ENCODE measurements at places on chromosomes 3 and 15.

GRCh38 chr15:84731774-84732173, 15.8 kb upstream of the SEC11A start:
- no peaks in the 10 kb centered on the region for H3K36me3 ChIP-seq
- no peak overlapping the region for H3K4me3 ChIP-seq
- H3K27me3 ChIP-seq: no peaks in the 10 kb centered on the region

- H3K27me3 ChIP-seq: peaks cover 21% of the 10 kb centered on the region
- DNase-seq: no peak
- H3K4me1 ChIP-seq: peaks cover 13% of the 10 kb centered on the region
- H3K4me3 ChIP-seq: no peak overlapping the region
- H3K36me3 ChIP-seq: no peaks in the 10 kb centered on the region
Observed at GRCh38 chr3:133927540-133928066, 31.9 kb upstream of the RAB6B start.

- no peak overlapping the region for H3K4me3 ChIP-seq
- H3K27ac ChIP-seq: no peak overlapping the region
- no peak for DNase-seq
- H3K4me1 ChIP-seq: no peaks in the 10 kb centered on the region
- H3K36me3 ChIP-seq: no peaks in the 10 kb centered on the region
Observed at GRCh38 chr3:15477951-15478639, 43.4 kb downstream of the COLQ start.

GRCh38 chr3:100844063-100844936, 135.0 kb downstream of the TFG start:
- peak overlapping the region; percentile 25 for H3K4me3 ChIP-seq
- H3K36me3 ChIP-seq: no peaks in the 10 kb centered on the region
- H3K27ac ChIP-seq: no peak overlapping the region
- H3K27me3 ChIP-seq: no peaks in the 10 kb centered on the region

GRCh38 chr3:172084871-172085556, 45.6 kb downstream of the FNDC3B start:
- H3K36me3 ChIP-seq: peaks cover 10% of the 10 kb centered on the region
- no peaks in the 10 kb centered on the region for H3K27me3 ChIP-seq
- no peak overlapping the region for H3K27ac ChIP-seq

GRCh38 chr3:126321490-126321889, 35.7 kb downstream of the KLF15 start:
- H3K27me3 ChIP-seq: peaks cover 15% of the 10 kb centered on the region
- no peak overlapping the region for H3K27ac ChIP-seq
- DNase-seq: no peak
- no peak overlapping the region for H3K4me3 ChIP-seq
- no peaks in the 10 kb centered on the region for H3K36me3 ChIP-seq

DNA sequence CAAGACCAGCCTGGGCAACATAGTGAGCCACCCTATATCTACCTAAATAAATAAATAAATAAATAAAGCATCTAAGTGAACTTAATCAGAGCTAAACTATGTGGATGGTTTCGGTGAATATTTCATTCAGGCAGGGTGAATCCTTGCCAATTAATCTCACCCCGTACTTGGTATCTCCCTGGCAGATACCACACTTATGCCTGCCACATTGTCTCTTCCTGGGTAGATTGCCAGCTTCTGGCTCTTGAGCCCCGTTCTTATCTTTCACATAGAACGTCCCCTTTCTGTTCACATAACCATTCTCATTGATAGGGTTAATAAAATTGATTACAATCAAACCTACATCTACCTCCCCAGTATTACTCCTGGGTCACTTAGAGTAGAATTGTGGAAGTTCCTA, 7.0 kb downstream of the SNAP23 start:
- H3K4me1 ChIP-seq: no peaks in the 10 kb centered on the region
- no peaks in the 10 kb centered on the region for H3K27me3 ChIP-seq
- no peak overlapping the region for H3K4me3 ChIP-seq

DNA sequence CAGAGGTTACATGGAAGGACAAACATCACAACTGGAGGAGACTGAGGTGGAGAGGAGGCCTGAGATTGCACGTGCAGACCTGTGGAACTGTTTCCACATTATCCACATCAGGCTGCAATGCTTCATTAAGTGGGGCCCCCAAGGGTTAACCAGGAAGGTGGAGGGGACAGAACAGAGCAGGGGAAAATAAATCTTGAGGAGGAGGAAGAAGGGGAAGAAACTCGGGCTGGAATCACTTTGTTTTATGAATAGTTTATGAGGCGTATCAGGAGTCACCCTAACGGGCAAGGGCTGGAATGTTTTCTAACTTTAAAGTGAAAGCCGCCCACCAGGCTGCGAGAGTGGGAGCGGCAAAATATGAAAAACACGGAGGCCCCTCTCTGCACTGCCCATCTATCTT, 154.9 kb downstream of the WNT5A start:
- H3K36me3 ChIP-seq: no peaks in the 10 kb centered on the region
- H3K4me3 ChIP-seq: no peak overlapping the region
- DNase-seq: no peak
- no peaks in the 10 kb centered on the region for H3K27me3 ChIP-seq
- peaks cover 29% of the 10 kb centered on the region for H3K4me1 ChIP-seq
- no peak overlapping the region for H3K27ac ChIP-seq

DNA sequence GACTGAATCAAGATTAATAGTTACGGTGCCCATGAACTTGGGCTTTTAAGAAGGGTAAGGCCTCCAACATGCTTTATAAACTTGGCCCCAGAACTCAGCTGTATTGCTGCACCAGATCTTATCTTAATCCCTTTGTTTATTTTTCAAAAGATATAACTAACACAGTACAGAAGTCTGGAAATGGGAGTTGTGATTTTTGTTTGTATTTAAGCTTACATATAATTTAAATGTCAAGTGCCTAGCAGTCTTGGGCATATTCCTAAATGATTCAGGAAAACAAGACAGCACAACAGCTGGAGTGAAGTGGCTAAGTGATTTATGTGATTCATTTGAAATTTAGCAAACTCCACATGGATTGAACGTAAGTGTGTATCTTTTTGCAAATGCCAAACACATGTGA, 56.2 kb downstream of the NBEAL2 start:
- H3K4me1 ChIP-seq: no peaks in the 10 kb centered on the region
- H3K4me3 ChIP-seq: no peak overlapping the region
- DNase-seq: no peak
- H3K27ac ChIP-seq: no peak overlapping the region
- H3K27me3 ChIP-seq: no peaks in the 10 kb centered on the region
- H3K36me3 ChIP-seq: peaks cover 74% of the 10 kb centered on the region

GRCh38 chr3:5047764-5048419, 68.7 kb downstream of the BHLHE40 start:
- H3K36me3 ChIP-seq: no peaks in the 10 kb centered on the region
- no peaks in the 10 kb centered on the region for H3K4me1 ChIP-seq
- H3K27ac ChIP-seq: no peak overlapping the region
- no peaks in the 10 kb centered on the region for H3K27me3 ChIP-seq
- no peak overlapping the region for H3K4me3 ChIP-seq

GRCh38 chr15:47972738-47973137, 148.1 kb upstream of the SLC24A5 start:
- no peak overlapping the region for H3K27ac ChIP-seq

GRCh38 chr3:142857056-142857455, 31.8 kb downstream of the PCOLCE2 start:
- H3K27me3 ChIP-seq: no peaks in the 10 kb centered on the region
- peak; percentile 66 for DNase-seq
- H3K4me3 ChIP-seq: no peak overlapping the region
- no peak overlapping the region for H3K27ac ChIP-seq
- no peaks in the 10 kb centered on the region for H3K36me3 ChIP-seq

- no peaks in the 10 kb centered on the region for H3K4me1 ChIP-seq
- no peaks in the 10 kb centered on the region for H3K27me3 ChIP-seq
- no peaks in the 10 kb centered on the region for H3K36me3 ChIP-seq
- DNase-seq: no peak
- H3K4me3 ChIP-seq: no peak overlapping the region
Observed at GRCh38 chr15:93246266-93247242, 157.5 kb upstream of the RGMA start.

- DNase-seq: no peak
- H3K27me3 ChIP-seq: no peaks in the 10 kb centered on the region
- H3K4me3 ChIP-seq: peak overlapping the region; percentile 95
Observed at GRCh38 chr3:108092501-108092900, 1.7 kb upstream of the CD47 start.

- peaks cover 9% of the 10 kb centered on the region for H3K4me1 ChIP-seq
- no peaks in the 10 kb centered on the region for H3K36me3 ChIP-seq
- no peak overlapping the region for H3K4me3 ChIP-seq
- peak; percentile 49 for DNase-seq
Observed at GRCh38 chr3:25856902-25857518, 67.1 kb downstream of the OXSM start.

DNA sequence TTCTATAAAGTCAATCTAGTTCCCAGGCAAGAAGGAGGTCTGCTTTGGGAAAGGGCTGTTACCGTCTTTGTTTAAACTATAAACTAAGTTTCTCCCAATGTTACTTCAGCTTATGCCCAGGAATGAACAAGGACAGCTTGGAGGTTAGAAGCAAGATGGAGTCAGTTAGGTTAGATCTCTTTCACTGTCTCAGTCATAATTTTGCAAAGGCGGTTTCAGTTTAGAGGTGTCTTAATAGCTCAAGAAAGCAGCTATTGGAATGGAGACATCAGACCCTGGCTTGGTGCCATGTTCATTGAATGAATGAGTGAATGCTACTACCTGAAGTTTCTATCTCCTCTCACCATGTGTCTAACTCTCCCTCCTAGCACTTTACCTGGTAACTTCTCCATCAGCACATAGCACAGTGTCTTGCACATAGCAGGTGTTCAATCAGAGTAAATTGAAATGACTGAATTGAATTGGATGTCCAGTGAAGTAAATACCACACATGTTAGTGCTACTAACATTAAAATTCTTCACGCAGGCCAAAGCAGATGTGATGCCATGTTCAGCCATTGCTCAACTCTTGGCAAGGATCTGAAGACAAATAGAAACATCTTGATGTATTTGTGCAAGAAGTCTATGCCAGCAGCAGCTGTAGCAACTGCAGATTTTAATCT, 28.2 kb downstream of the CLEC3B start:
- peak overlapping the region; percentile 5 for H3K4me3 ChIP-seq
- peaks cover 7% of the 10 kb centered on the region for H3K27me3 ChIP-seq
- DNase-seq: peak; percentile 96
- H3K4me1 ChIP-seq: peaks cover 49% of the 10 kb centered on the region
- peak overlapping the region; percentile 43 for H3K27ac ChIP-seq
- H3K36me3 ChIP-seq: no peaks in the 10 kb centered on the region

DNA sequence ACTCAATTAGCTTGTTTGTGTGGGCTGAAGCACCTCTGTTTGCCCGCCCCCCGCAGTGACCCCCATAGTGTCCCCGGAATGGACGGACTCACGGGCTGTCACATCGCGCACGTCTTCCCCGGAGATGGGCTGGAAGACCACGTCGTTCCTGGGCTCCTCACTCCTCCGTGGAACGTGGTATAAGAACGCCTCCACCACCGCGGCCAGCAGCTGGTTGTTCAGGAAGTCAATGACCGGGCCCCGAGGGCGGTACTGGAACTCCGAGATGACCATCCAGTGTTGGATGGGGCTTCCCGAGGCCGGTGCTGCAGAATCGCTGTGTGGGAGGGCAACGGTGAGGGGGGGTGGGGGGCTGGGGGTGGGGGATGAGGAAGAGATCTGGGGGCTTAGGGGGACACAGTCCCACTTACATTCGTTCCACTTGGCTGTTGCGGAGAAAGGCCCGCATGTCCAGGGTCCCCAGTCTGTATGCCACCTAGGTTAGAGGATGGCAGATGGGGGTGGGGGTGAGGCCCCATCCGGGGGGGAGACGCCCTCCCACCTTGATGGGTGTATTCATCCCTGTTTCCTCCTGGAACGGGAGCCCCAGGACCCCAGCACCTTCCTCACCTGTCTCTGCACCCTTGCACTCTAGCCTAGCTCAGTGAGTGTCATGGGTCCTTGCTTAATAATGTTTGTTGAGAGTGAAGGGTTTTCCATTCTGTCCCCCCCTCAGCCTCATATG, 30.2 kb downstream of the MUC20 start:
- H3K4me1 ChIP-seq: no peaks in the 10 kb centered on the region
- peaks cover 15% of the 10 kb centered on the region for H3K27me3 ChIP-seq
- H3K4me3 ChIP-seq: no peak overlapping the region

DNA sequence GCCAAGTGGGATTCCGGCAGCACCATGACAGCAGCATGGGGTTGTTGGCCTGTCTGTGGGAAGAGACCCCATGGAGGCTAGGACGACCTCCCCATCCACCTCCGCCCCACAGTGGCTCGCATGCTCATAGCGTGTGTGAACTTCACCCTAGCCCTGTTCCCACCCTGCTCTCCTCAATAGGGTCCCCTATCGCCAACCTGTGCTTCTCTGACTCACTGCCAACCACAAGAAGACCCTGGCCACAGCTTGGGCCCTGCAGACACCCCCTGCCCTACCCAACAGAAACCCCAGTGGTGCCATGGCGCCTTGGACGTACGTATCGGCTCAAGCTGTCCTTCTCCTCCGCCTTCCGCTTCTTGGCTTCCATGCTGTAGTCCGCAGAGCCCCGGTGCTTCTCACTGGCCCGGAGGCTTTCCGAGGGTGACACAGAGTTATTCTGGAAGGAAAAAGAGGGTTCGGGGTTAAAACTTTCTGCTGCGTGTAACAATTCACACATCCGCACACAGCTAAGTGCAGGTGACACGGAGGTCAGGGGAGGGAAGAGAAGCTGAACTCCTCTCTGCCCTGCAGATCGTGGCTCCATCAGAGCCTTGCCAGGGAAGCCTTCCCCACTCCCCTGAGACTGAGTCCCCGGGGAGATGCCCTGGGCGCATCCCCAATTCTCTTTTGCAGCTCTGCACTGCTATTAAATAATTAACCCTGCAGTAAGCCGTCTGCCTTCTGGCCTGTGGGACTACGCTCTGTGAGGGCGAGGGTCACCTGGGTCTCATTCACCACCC, 37.3 kb downstream of the TLE3 start:
- no peak overlapping the region for H3K27ac ChIP-seq
- no peaks in the 10 kb centered on the region for H3K4me1 ChIP-seq
- H3K27me3 ChIP-seq: no peaks in the 10 kb centered on the region
- DNase-seq: no peak
- no peak overlapping the region for H3K4me3 ChIP-seq
- H3K36me3 ChIP-seq: peaks cover 38% of the 10 kb centered on the region

DNA sequence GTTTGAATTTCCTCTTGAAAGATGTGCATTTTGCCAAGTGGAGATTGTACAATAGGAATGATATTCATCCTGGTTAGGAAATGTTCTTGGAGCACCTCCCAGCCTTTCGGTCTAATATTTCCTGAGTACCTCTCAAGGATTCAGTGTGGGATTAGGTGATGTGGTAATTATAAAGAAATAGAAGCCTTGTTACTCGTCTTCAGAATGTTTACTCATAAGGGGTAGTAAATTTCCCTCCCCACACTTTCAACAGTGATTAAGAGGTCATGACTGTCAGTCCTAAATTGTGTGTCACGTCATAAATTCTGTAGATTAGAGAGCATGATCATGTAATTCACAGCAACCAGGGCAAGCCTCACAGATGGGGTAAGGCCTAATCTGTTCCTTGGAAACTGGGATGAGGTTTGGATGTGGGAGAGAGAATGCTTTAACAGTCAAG, 633.1 kb upstream of the TBL1XR1 start:
- H3K4me1 ChIP-seq: peaks cover 66% of the 10 kb centered on the region
- peaks cover 8% of the 10 kb centered on the region for H3K36me3 ChIP-seq
- H3K27me3 ChIP-seq: no peaks in the 10 kb centered on the region
- DNase-seq: peak; percentile 95
- peak overlapping the region; percentile 96 for H3K27ac ChIP-seq

GRCh38 chr3:63580151-63580550, 72.3 kb upstream of the SNTN start:
- peak; percentile 4 for DNase-seq
- no peaks in the 10 kb centered on the region for H3K36me3 ChIP-seq
- peaks cover 29% of the 10 kb centered on the region for H3K27me3 ChIP-seq
- no peak overlapping the region for H3K27ac ChIP-seq
- no peak overlapping the region for H3K4me3 ChIP-seq

Measured in MCF 10A (cell line).